ENCODE measurements at places on chromosomes 11 and 22.

DNA sequence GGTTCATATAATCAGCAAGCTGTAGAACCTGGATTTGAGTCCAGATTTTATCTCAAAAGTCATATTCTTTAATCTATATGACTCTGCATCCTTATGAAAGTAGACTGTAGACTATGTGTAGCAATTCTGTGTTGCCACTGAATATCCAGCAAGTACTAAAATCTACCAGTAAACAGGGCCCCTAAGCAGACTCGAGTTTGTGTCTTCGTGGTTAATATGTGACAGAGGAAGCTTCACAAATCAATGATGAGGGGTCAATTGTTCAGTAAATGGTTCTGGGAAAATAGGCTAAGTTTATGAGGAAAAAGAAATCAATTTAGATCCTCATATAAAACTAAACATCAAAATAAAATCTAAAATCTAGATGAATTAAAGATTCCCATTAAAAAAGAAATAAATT is 648.5 kb upstream of the KIRREL3 start:
- DNase-seq, result no peak

DNA sequence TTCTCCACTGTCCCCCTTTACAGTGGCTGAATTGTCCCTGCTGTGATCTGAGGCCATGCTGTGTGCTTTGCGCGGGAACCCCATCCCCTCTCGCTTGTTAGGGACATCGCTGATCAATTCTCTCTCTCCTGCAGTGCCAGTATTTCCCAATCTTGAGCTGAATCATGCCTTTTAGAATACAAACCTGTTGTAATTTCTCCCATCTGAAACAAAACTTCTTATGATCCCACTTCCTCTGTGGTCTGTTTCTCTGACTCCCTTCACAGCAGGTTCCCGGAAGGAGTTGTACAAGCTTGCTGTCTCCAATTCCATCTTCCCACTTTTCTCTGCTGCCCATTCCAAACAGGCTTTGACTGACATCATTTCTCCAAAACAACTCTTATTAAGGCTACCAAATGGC is 16.8 kb downstream of the ADAMTS15 start:
- no peak for DNase-seq

- no peak for DNase-seq
Measured at GRCh38 chr11:65554057-65554818, 3.9 kb downstream of the LTBP3 start.

GRCh38 chr11:128246810-128247594 is 340.4 kb downstream of the ETS1 start:
- no peak for DNase-seq

DNA sequence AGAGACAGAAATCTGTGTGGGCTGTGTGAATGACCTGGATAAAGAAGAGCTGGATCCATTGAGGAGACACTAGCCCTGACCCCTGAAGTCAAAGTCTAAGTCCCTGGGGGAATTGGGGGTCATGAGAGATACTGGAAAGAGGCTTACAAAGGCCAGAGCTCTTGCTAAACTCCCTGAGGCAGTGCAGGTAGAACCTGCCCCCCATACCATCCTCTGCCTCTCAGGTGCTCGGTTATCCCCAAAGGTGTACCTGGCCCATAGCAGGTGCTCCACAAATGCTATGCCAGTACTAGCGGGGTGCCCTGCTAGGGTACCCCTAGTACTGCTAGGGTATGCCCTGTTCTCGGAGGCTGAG is 19.1 kb upstream of the SCARF2 start:
- DNase-seq, result no peak

GRCh38 chr11:130211781-130212401 is 52.3 kb downstream of the ST14 start:
- DNase-seq, result no peak

DNA sequence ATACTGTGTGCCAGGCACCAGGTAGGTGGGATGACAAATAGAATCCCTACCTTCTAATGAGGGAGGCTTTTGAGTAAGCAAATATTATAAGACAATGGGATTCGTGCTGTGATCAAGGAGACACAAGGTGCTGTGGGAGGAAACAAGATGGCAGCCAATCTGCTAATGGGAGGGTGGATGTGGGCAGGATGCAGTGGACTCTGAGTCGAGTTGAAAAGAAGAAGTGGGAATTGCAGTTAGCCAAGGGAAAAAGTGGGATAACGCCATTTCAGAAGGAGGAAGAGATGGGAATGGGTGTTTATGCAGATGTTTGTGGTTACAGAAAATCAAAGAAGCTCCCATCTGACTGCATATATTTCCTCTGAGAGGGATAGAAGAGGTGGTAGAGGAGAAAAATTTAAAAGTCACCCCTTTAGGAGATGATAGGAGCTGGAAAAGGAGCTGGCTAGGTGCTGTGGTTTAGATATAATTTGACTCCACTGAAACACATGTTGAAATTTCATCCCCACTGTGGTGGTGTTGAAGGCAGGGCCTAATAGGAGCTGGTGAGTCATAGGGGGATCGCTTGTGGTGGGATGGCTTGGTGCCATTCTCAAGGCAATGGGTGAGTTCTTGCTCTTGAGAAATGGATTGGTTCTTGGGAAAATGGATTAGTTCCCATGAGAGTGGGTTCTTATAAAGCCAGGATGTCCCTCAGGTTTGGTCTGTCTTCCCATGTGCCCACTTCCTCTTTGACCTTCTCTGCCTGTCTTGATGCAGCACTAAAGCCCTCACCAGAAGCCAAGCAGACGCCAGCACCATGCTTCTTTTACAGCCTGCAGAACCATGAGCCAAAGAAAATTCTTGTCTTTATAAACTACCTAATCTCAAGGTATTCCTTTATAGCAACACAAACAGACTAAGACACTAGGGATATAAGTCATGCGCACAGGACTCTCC is 30.0 kb upstream of the POU2AF1 start:
- DNase-seq, result no peak

DNA sequence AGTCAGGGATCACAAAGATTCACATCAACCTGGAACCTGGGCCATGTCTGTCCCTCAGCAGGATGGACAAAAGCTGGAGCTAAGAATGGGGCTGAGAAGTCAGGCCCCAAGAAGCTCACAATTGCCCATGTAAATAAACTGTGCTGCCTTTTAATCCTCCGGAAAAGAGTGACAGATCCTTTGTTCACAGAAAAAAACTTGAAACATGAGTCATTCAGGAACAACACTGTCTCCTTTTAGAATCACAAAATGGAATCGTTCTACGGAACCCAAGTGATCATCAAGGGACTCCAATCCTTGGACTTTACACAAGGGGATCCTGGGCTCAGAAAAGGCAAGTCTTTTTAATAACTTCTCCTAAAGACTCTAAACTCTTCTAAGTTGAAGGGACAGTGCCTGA is 36.1 kb downstream of the RELT start:
- DNase-seq, result no peak

DNA sequence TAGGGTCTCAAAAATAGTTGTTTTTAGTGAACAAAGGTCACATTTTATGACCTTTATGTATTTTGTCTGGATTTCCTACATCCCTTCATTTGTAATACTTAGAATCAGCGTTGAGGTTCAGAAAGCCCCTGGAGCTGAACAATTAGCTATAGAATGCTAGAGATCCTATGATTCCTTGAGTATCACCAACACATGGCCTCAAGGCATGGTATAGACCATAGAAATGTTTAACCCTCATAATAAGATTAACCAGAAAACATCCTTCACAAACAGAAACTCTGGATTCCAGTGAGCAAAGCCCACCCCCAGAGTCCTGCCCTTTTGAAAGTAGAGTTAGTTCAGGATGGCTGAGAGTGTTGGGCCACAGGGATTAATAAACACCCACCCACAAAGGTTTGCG is 77.3 kb downstream of the CYB5R2 start:
- DNase-seq, result no peak

DNA sequence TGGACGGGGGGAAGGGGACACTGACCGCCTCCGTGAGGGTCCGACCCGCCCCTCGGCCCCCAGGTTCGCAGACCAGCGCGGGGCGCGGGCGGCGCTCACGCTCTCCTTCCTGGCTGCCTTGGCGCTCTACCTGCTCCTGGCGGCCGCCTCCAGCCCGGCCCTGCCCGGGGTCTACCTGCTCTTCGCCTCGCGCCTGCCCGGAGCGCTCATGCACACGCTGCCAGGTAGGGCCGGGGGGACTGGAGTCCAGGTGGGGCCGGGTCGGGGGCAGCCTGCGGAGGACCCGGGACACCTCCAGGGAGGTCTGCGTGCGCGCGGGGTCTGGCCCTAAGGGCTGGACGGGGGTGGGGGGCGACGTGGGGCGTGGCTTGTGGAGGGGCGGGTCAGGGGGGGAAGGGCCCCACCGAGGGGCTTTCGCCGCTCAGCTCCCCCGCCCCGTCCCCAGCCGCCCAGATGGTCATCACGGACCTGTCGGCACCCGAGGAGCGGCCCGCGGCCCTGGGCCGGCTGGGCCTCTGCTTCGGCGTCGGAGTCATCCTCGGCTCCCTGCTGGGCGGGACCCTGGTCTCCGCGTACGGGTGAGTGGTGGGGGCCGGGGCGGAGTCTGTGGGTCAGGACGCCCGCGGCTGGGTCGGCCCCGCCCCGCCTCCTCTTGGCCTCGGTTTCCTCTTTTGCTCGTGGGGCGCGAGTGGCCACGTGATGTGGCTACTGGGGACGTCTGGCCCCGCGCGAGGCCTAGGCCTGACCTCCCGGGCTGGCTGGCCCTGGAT is 19.9 kb downstream of the PHLDA2 start:
- DNase-seq, result no peak

- peak; percentile 54 for DNase-seq
Measured at GRCh38 chr11:48006301-48006992, 26.1 kb downstream of the PTPRJ start.

- no peak for DNase-seq
Measured at GRCh38 chr11:74670171-74670570, 61.1 kb downstream of the CHRDL2 start.

DNA sequence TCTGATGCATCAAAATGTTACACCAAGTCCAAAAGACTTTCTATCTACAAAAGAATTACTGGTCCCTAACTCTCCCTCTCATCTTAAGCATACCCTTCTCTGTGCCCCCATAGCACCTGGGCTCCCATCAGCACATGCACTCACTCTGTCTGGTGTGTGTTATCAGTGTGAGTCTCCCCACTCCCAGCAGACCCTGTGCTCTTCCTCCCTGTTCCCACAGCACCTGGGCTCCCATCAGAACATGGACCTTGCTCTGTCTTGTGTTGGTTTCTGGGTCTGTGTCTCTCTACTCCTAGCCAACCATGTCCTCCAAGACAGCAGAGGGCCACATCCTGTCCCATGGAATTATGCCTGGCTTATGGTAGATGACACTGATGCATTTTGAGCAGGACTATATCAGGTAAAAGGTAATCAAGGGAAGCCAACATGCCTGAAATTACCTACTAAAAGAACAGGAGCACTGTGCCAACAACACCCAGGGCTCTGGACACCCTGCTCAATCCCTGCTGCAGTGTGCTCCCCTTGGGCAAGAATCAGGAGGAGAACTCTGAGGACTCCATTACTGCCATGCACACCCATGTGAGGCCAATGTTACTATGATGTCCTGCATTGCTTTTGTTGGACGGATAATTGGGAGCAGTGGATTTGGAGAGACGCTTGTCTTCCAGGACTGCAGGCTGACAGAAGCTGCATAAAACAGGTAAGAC is 34.3 kb downstream of the GAB4 start:
- DNase-seq, result no peak

DNA sequence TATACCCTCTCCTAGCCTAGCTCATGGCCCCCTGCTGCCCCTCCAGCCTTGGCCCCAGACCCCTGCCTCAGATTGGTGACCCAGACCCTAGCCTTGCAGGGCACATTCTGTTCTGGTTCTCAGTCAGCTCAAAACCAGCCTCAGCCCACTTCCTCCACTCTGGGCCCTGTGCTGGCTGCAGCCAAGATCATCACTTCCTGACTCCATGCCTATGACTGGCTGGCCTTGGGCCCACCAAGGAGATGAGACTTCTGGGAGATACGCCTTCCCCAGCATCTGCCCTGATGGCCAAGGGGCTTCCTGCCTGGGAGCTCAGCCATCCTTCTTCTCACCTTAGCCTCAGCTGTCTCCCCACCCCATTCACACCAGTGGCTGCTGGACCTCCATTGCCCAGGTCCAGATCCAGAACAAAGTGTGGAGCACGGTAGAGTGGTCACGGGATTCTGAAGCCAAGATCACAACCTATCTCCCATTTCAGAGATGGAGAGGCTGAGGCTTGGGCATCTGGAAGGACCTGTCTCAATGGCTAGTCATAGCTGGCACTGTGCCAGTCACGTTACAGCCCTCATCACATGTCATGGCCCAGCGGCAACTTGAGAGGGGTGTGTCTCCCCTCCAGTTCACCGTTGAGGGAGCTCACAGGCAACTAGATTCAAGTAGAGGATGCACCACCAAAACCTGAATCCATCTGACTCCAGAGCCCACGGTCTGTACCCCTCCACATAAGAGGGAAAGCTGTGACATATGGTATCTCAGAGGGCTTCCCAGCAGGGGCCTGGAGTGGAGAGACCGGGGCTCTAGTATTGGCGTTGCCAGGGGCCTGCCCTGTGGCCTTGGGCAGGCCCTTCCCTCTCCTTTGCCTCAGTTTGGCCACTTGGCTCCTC is 43.0 kb upstream of the KLHL35 start:
- DNase-seq, result peak; percentile 75

DNA sequence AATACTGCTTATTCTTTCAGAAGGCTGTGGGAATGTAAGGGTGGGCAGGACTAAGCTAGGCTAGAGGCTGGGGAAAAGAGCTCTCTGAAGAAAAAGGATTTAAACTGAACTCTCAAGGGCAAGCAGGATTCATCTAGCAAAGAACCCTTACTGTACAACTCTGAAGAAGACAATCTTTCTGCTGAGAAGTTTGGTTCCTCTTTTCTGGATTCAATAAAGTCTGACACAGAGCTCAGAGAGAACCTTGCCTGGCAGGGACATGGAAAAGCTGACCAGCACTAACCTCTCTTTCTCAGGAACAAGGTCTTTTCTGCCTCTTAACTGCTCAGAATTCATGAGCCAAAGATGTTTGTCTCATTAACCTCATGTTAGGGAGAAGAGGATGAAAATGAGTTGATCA is 388.4 kb upstream of the DDI1 start:
- DNase-seq, result no peak

DNA sequence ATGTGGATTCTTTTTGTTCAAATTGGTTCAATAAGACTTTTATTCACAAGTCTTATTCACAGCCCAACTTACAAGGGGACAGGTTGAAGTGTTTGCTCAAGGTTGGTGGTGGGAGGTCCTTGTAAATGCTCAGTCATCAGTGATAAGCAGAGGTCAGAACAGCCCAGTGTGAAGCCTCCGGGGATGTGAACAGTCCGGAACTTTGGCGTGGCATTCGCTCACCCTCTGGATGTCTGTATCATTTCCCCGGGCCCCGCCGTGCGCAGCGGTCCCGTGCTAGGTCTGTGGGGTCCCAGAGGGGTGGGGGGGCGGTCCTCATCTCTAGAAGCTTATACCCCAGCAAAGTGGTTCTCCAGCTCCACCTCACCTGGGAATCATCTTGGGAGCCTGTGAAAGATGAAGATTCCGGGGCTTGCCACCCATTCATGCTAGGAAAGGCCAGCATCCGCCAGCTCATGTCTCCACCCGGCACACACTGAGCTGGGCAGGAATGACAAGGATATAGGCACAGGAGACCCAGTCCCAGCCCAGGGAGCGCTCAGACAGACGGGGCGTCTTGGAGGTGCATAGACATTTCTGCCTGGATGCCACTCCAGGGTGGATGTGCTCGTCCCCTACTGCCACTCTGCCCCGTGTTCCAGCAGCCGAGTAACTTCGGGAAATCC is 327.5 kb downstream of the TBC1D22A start:
- no peak for DNase-seq

GRCh38 chr11:123564221-123564620 is 90.2 kb downstream of the SCN3B start:
- no peak for DNase-seq
